Kidney glomerular epithelial cell (primary cell): ENCODE measurements at places on chromosomes 2 and 18.

- DNase-seq = no peak
Observed at GRCh38 chr2:175439416-175439815, 257.9 kb upstream of the ATP5MC3 start.

- no peak for DNase-seq
Observed at GRCh38 chr18:74097803-74098202, 49.8 kb downstream of the FBXO15 start.

- DNase-seq = no peak
Observed at GRCh38 chr2:192126426-192126825, 68.3 kb downstream of the TMEFF2 start.

DNA sequence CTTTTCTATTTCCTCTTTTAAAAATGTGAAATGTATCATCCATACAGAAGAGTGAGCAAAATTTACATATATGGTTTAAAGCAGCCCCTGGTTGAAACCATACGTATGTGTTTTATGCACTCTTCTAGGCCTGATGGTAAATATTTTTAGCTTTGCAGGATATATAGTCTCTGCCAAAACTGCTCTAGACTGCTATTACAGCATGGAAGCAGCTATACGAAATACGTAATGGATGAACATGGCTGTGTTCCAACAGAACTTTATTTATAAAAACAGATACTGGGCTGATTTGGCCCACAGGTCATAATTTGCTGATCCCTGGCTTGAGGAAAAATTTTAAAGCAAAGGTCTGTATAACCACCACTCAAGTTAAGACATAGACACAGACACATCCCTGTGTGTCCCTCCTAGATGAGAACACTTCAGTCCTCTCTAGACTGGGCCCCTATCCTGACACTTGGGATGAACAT lies 42.5 kb upstream of the ATP8B1 start:
- no peak for DNase-seq

DNA sequence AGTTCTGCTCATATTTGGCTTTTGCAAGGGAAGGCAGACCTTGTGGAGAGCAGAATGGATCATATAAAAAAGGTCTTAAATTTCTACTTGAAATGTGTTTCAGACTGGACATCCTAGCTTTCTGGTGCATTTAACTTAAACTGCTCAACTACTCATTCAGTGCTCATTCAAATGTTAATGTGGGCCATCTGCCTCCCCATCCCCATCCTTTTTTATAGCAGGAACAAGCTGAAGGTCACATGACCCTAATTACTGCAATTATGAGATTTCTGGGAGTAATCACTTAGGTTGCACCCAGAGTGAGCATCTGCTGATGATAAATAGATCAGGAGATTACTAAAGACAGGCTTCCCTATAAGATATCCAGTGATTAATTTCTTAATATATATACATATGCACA lies 96.1 kb downstream of the MAP2 start:
- no peak for DNase-seq

- no peak for DNase-seq
Observed at GRCh38 chr18:38690626-38691025, 1125.0 kb upstream of the CELF4 start.

- DNase-seq = no peak
Observed at GRCh38 chr18:49651033-49651432, 89.2 kb downstream of the LIPG start.

GRCh38 chr2:186460465-186460864 lies 25.6 kb upstream of the ZC3H15 start:
- no peak for DNase-seq

GRCh38 chr2:57725337-57725947 lies 321.2 kb upstream of the VRK2 start:
- no peak for DNase-seq

DNA sequence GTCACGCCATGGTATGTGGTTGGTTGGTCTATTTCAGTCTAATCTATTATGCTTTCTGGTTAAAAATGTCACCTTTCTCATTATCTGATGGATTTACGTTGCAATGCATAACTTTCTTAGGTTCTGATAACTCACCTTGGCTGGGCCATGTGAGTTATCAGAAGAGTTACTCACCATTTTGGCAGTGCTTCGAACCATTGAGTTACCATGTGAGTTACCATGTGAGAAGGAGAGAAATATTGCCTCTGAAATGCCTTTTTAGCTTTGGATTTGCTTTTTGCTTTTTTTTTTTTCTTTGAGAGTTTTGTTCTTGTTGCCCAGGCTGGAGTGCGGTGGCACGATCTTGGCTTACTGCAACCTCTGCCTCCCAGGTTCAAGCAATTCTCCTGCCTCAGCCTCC lies 1.6 kb downstream of the SMARCAL1 start:
- DNase-seq = no peak

- DNase-seq = peak; percentile 68
Observed at GRCh38 chr2:88671786-88672427, 19.6 kb upstream of the RPIA start.

DNA sequence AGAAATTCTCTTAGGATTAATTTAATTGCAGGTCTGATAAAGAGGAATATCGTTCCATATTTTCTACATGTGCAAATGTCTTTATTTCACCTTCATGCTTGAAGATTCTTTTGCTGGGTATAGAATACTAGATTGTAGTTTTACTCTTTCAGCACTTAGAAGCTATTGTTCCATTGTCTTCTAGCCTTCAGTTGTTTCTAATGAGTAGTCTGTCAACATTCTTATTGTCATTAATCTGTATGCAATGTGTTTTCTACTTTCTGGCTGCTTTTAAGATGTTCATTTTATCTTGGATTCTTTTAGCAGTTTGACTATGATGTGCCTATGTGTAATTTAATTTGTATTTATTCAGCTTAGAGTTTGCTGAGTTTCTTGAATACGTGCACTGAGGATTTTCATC lies 64.3 kb upstream of the ZNF385B start:
- DNase-seq = no peak

DNA sequence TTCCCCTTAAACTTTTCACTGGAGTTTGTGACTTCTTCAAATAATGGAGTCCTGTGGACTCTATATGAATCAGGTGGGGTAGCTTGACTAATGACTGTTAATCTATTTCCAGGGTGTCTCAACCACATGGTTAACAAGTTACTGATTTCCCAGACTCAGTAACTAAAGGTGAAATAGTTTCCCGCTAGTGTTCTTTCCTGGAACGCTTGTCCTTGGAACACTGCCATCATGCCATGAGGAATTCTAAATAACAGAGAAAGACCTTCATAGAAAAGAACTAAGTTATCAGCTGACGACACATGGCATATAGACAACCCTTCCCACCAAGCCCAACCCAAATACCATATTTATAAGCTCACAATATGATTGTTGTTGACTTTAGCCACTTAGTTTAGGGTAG lies 1027.9 kb upstream of the FAM98A start:
- DNase-seq = peak; percentile 96

GRCh38 chr2:24493713-24494112 lies 2.7 kb downstream of the NCOA1 start:
- DNase-seq = no peak

DNA sequence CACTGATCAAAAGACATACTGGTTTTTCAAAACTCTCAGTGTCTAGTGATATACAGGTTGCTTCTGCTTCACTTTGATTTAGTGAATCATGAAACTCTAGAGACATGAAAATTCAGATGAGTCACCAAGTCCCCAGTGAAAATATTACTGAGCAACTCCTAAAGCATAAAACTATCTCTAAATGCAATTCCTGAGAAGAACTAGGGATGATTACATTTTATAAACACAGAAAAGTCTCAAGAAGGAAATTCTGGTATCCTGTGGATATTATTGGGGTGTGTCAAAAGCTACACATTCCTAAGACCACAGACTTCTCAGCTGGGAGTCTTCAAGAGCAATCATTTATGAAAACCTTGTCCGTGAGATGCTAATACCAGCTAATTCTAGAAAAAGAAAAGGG lies 9.7 kb downstream of the LRRTM4 start:
- peak; percentile 35 for DNase-seq

DNA sequence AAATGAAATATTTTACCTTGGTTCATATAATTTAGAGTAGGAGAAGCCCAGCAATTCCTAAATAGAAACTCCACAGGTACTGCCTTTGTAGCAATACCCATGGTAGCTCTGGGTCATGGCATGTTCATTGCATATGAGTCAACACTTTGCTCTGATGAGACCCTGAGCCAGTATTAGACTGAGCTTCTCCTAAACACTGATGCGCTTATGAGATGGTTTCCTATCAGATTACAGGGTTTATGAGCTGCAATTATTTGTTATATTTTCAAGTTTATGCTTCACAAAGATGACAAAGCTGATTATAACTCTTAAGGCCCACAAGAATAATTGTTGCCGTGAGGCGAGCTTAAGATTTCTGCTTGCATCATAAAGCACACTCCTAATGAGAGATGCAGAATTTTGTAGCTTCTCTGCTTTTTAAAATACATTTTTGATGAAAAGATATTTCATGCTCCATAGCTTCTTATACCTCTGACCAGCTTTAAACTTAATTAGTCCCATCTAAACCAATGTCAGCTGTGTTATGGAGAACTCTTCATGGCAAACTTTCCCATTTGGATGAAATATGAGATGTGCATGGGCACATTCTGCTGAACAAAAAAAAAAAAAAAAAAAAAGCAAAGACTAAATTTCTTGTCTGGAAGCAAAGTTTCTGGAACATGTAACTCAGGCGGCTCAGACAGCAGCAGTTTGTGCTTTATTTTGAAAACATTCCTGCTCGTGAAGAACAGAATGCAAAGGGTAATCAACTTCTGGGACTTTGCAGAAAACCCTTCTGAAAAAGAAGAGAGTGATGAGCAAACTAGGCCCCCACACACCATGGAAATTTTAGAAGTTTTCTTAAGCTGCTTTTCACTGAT lies 162.6 kb downstream of the KCNE4 start:
- DNase-seq = no peak

GRCh38 chr2:24893934-24894333 lies 26.1 kb downstream of the ADCY3 start:
- DNase-seq = peak; percentile 3

- DNase-seq = no peak
Observed at GRCh38 chr18:74795751-74796150, 198.1 kb downstream of the ZNF407 start.

DNA sequence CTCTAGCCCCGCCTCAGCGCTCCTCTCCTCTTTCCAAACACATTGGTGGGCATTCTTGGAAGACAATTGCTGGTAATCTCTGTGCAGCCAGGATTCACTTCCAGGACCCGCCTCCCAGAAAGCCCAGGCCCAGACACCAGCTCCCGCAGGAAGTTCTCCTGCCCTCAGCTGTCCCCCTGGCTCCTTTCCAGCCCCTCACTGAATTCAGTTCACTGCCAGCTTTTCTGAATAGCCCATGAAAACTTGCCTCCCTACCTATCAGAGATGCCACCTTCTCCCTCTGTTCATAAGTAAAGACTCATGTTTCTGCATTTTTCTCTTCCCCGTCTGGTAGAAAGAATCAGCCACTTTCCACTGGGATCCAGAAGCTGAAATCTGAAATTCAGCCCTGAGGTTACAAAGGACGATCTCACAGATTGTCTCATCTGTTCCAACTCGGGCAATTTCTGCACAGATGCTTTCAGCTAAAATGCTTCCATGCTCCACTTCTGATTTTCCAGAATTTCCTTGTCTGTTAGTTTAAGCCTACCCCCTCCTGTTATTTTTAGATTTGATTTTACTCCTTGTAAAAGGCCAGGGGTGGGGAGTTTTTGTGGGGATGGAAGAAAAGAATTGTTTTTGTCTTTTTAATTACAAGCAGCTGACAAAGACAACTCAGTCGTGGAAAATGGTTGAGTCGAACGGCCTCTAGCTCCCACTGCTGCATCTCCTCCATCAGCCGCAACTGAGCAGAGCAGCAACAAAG lies 98.1 kb downstream of the SP3 start:
- no peak for DNase-seq

GRCh38 chr2:120343433-120344105 lies 2.4 kb upstream of the INHBB start:
- DNase-seq = peak; percentile 43

- no peak for DNase-seq
Observed at GRCh38 chr2:39447266-39448168, 10.4 kb upstream of the MAP4K3 start.
